Osteoblast (primary cell): ENCODE measurements at places on chromosomes 16 and 17.

GRCh38 chr16:19505600-19506303, 16.1 kb downstream of the GDE1 start:
- peaks cover 29% of the 10 kb centered on the region for H3K36me3 ChIP-seq
- peaks cover 11% of the 10 kb centered on the region for H3K4me1 ChIP-seq
- DNase-seq, result no peak
- H3K4me3 ChIP-seq, result no peak overlapping the region
- H3K27me3 ChIP-seq, result no peaks in the 10 kb centered on the region

DNA sequence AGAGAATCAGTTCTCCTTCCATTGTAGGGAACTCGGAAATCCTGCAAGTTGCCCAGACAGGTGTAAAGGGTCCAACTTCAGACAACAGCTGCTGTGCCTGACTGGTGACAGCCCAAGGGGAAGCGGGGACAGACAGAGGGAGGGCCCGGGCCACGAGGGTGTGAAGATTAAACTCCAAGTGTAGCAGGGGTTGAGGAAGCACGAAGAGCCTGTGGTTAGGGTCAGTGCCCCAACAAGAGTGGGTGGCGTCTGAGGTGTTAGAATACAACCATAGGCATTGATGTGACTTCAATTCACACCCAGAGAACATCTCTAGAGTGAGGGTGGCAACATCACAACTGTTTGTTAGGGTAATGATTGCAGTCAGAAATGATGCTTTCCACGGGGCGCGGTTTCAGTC, 39.1 kb downstream of the ASPA start:
- no peak overlapping the region for H3K27ac ChIP-seq
- no peak overlapping the region for H3K4me3 ChIP-seq

GRCh38 chr16:68385371-68385770, 62.9 kb downstream of the SMPD3 start:
- H3K27me3 ChIP-seq, result peaks cover 20% of the 10 kb centered on the region
- no peak for DNase-seq
- no peaks in the 10 kb centered on the region for H3K36me3 ChIP-seq
- H3K4me3 ChIP-seq, result no peak overlapping the region
- no peak overlapping the region for H3K27ac ChIP-seq

GRCh38 chr16:6993544-6993943, 339.1 kb upstream of the RBFOX1 start:
- no peaks in the 10 kb centered on the region for H3K27me3 ChIP-seq
- H3K4me3 ChIP-seq, result no peak overlapping the region
- no peaks in the 10 kb centered on the region for H3K4me1 ChIP-seq
- H3K36me3 ChIP-seq, result no peaks in the 10 kb centered on the region
- no peak for DNase-seq

GRCh38 chr16:12252616-12253015, 276.1 kb downstream of the SNX29 start:
- H3K27ac ChIP-seq, result no peak overlapping the region
- no peak overlapping the region for H3K4me3 ChIP-seq
- H3K4me1 ChIP-seq, result no peaks in the 10 kb centered on the region
- no peaks in the 10 kb centered on the region for H3K36me3 ChIP-seq
- peak; percentile 31 for DNase-seq

- peaks cover 34% of the 10 kb centered on the region for H3K27me3 ChIP-seq
- H3K27ac ChIP-seq, result no peak overlapping the region
- H3K36me3 ChIP-seq, result no peaks in the 10 kb centered on the region
- H3K4me1 ChIP-seq, result no peaks in the 10 kb centered on the region
- DNase-seq, result no peak
- no peak overlapping the region for H3K4me3 ChIP-seq
Observed at GRCh38 chr17:77071925-77072490, 68.8 kb upstream of the SEC14L1 start.

GRCh38 chr17:38741921-38742410, 6.2 kb downstream of the PCGF2 start:
- H3K4me1 ChIP-seq, result peaks cover 35% of the 10 kb centered on the region
- no peaks in the 10 kb centered on the region for H3K27me3 ChIP-seq

DNA sequence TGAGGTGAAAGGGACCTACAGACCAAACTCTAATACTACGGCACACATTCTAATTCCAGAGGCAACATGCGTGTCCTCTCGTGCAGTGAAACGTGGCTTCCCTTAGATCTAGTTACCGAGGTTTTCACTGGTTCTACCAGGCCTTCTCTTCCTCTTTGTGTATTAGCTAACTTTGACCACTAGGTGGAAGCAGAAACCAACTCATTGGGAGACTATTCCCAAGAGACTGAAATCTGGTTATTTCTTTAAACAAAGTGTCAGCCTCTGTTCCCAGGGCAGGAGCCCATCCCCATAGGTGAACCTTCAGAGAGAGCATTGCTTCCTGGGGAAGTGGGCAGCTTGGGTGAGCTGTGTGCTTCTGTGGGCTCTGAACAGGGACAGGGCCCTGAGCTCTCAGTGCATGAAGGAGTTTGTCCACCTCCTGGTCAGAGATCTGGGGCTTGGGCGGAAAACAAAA, 19.7 kb upstream of the RCVRN start:
- no peak overlapping the region for H3K27ac ChIP-seq
- peak; percentile 80 for DNase-seq
- no peak overlapping the region for H3K4me3 ChIP-seq

- no peaks in the 10 kb centered on the region for H3K27me3 ChIP-seq
- DNase-seq, result peak; percentile 63
- no peaks in the 10 kb centered on the region for H3K36me3 ChIP-seq
- H3K27ac ChIP-seq, result peak overlapping the region; percentile 92
- no peak overlapping the region for H3K4me3 ChIP-seq
Observed at GRCh38 chr16:67407788-67408452, 8.4 kb downstream of the ZDHHC1 start.

GRCh38 chr16:68083861-68084503, 1.2 kb upstream of the NFATC3 start:
- peaks cover 45% of the 10 kb centered on the region for H3K4me1 ChIP-seq
- DNase-seq, result peak; percentile 91
- H3K27me3 ChIP-seq, result no peaks in the 10 kb centered on the region
- no peaks in the 10 kb centered on the region for H3K36me3 ChIP-seq
- peak overlapping the region; percentile 73 for H3K4me3 ChIP-seq
- H3K27ac ChIP-seq, result peak overlapping the region; percentile 62

DNA sequence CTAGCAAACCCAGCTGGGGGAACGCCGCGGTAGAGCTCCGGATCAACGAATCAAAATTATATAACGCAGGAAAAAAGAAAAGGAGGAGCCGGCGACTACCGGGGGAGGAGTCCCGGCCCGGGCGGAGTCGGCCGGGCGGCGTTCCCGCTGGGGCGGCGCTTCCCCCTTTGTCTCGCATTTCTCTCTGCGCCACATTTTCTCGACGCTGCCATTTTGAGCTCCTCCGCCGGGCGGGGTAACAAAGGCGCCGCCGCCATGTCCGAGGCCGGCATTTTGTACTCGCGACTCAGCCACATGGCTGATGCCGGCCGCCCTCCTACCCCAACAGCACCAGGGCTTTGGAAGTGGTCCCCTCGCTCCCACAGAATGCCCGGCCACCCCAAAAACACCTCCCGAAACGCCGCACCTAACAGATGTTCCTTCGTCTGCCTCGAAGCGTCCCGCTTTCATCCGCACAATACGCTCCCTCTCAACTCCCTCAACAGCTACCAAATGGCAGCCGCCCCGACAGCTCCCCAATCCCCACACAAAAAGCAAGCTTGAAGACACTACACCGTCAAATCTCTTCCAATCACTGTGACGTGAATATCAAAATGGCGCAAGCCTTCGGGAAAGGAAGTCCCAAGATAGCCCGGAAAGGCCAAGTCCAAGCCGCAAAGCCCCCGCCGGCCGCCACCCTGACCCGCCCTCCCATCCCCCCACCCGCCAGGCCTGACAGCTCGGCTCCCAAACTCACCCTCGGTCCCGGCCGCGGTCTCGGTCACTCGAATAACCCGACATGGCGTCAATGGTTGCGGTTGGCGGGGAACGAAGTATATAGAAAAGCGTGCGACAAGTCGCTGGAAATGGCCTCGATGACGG, 519 bp downstream of the DDX5 start:
- H3K4me3 ChIP-seq, result peak overlapping the region; percentile 98
- peak; percentile 89 for DNase-seq
- H3K27ac ChIP-seq, result peak overlapping the region; percentile 99

DNA sequence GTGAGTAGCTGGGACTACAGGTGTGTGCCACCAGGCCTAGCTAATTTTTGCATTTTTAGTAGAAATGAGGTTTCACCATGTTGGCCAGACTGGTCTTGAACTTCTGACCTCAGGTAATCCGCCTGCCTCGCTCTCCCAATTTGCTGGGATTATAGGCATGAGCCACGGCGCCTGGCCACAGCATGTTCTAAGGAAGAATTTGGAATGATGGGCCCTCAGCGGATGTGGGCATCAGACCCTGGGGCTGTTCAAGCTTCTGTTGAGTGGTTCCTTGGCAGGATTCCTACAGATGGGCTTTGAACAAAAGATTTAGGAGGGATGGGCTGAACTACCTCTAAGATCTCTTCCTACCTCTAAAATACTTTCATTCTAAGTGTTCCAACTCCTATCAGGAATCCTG, 4.1 kb downstream of the PRPSAP2 start:
- peaks cover 15% of the 10 kb centered on the region for H3K4me1 ChIP-seq
- H3K36me3 ChIP-seq, result peaks cover 8% of the 10 kb centered on the region
- no peak overlapping the region for H3K27ac ChIP-seq
- H3K4me3 ChIP-seq, result no peak overlapping the region

DNA sequence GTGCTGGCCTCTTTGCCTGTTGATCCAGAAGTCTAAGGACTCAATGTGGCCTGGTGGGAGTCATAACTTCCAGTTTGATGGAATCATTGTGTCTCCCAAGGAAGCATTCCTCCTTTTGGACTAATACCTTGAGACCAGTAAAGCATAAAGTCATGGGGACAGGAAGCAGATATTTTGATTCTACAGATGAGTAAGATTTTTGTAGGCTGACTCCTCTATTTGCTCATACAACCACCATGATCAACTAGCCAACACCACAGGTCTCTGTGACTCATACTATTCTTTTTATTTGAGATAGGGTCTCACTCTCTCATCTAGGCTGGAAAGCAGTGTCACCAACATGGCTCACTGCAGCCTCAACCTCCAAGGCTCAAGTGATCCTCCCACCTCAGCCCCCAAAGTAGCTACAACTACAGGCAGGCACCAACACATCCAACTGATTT, 6.2 kb downstream of the MT2A start:
- H3K4me1 ChIP-seq, result peaks cover 57% of the 10 kb centered on the region
- peak; percentile 89 for DNase-seq
- no peaks in the 10 kb centered on the region for H3K27me3 ChIP-seq
- H3K27ac ChIP-seq, result peak overlapping the region; percentile 65

- H3K27me3 ChIP-seq, result peaks cover 33% of the 10 kb centered on the region
- no peaks in the 10 kb centered on the region for H3K36me3 ChIP-seq
- H3K4me1 ChIP-seq, result peaks cover 4% of the 10 kb centered on the region
Observed at GRCh38 chr17:79752175-79752574, 21.4 kb downstream of the ENPP7 start.

DNA sequence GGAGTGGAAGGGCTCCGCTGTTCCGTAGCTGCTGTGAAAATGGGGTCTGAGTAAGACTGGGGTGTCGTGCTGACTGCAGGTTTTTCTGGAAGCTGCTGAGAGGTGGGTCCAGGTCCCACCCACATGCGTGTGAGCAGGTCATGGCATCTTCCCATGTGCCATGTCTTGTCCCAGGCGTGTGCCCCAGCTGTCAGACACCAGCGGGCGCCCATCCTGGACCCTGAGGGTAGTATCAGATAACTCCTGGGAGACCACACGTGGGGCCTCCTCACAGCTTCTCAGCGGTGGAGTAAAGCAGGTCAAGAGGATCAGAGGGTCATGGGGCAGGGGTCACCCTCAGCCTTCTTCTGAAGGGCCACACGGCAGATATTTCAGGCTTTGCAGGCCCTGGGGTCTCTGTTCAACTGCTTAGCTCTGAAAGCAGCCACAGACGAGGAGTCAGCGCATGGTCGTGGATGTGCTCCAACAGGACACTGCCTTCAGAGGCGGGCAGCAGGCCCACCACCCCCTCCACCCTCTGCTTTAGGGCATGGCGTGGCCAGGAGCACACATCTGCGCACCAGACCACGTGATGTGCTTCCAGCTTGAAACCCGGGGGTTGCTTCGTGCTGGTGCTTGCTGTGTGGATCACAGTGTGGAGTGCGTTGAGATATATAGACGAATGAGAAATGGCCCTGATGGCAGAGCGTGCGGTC, 68.7 kb downstream of the BANP start:
- H3K27ac ChIP-seq, result no peak overlapping the region
- peaks cover 6% of the 10 kb centered on the region for H3K36me3 ChIP-seq
- no peak overlapping the region for H3K4me3 ChIP-seq
- no peaks in the 10 kb centered on the region for H3K27me3 ChIP-seq
- peaks cover 7% of the 10 kb centered on the region for H3K4me1 ChIP-seq

DNA sequence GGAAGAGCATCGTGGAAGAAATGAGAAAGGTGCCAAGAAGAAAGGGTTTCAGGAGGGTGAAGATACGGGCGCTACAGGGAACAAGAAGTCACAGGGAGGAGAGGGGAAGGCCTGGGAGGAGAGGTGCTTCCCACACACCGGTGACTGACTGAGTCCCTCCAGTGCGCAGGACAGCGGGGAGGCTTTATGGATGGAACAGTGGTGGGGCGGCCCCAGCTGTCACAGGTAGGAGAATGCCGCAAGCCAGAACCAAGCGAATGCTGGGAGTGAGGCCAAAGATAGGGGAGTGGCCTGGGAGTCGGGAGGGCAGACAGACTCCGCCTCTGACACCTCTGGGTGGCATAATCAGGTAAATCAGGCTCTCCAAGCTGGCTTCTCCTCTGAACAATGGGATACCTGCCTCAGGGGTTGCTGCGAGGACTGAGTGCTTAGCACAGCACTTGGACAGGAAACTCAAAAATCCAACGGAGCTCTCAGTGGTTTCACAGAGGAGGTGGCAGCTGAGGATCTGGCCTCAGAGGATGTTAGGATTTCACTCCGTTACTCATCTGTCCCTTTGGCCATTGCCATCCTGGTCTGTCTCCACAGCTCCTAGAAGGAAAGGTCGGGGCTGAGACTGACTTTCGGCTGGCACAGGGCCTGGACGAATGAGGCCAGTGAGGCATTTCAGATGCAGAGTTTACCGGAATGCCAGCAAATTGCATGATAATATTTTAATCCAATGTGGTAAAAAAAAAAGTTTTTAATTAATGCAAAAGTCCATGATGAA, 717 bp upstream of the CNP start:
- peak overlapping the region; percentile 88 for H3K4me3 ChIP-seq
- peaks cover 32% of the 10 kb centered on the region for H3K4me1 ChIP-seq
- H3K27me3 ChIP-seq, result no peaks in the 10 kb centered on the region

- DNase-seq, result no peak
- no peaks in the 10 kb centered on the region for H3K4me1 ChIP-seq
- no peak overlapping the region for H3K4me3 ChIP-seq
- no peak overlapping the region for H3K27ac ChIP-seq
Observed at GRCh38 chr16:10896723-10897122, 19.7 kb downstream of the CIITA start.

GRCh38 chr17:63641692-63642448, 19.7 kb downstream of the MAP3K3 start:
- H3K27me3 ChIP-seq, result no peaks in the 10 kb centered on the region
- peaks cover 12% of the 10 kb centered on the region for H3K36me3 ChIP-seq
- H3K4me1 ChIP-seq, result peaks cover under 1% of the 10 kb centered on the region
- H3K27ac ChIP-seq, result no peak overlapping the region
- DNase-seq, result no peak

DNA sequence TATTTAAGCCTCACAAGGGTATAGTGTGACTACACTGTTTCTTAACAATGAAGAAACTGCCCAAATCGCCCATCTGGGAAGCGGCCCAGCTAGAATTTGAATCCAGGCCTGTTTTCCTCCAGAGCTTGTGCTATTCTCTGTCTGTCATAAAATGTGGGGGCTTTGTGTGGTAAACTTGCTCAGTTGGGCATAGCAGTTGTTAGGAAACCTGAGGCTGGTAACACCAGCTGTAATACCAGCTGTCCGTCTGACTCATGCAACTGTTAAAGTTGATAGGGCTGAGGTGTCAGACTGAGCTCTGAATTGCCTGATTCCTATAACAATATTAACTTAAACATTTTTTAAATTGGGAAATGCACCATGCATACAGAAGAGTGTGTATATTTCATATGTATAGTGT, 9.3 kb downstream of the NOD2 start:
- peaks cover 5% of the 10 kb centered on the region for H3K4me1 ChIP-seq
- no peak for DNase-seq
- H3K27ac ChIP-seq, result no peak overlapping the region
- H3K4me3 ChIP-seq, result no peak overlapping the region
- H3K36me3 ChIP-seq, result no peaks in the 10 kb centered on the region
